ENCODE measurements at places on chromosomes 11 and 22. TPM values are rescaled to one million over a fixed set of nuclear protein-coding genes. Genes with fewer than 3 reads are reported as not detected.

SPDYC gene
- not detected for total RNA-seq

GRCh38 chr11:73944085-73944484, 6.7 kb upstream of the DNAJB13 start:
- DNase-seq = no peak

DNA sequence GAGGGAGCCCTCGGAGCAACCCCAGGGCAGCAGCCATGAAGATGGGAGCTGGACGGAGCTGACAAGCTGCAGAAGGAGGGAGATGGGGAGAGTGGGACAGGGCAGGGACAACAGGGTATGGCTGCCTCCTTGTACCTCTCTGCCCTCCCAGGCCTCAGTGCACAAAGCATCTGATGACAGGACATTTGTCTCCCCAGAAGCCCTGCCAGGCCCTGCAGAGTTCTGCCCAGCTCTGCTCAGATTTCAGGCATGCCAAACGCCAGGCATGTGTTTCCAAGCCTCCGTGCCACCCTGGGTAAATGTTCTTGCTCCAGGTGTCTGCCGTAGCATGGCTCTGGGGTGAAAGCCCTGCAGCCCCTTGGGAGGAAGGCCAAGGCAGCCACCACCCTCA, 1.1 kb upstream of the IFITM10 start:
- DNase-seq = peak; percentile 80

DNA sequence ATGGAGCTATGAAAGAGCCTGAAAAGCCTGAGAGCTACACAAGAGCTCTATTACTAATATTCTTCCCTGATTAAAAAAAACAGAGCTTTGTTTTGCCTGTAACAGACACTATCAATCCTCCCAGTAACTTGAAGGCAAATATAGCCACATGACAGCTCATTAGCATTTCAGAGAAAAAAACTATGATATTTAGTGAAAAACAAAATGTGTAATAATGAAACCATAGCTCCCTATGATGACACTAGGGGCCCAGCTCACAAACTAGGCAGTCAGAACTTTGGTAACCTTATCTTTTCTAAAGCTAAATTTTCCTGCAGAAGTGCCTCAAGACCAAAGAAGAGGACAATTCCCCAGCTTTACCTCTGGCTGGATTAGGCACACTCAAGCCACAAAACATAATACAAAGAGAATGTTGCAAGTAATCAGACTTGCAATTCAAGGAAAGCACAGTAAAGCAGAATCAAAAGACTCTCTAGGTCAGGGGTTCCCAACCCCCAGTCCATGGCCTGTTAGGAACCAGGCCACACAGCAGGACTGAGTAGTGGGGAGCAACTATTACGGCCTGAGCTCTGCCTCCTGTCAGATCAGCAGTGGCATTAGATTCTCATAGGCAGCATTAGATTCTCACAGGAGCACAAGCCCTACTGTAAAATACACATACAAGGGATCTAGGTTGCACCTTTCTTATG, 53.3 kb downstream of the MRTFA start:
- DNase-seq = no peak

AQP11 gene
- total RNA-seq = 0.59 TPM
